ENCODE measurements at places on chromosomes 1 and 21.
A peak's percentile ranks its signal among the peaks of the same experiment; 100 is the strongest.

DNA sequence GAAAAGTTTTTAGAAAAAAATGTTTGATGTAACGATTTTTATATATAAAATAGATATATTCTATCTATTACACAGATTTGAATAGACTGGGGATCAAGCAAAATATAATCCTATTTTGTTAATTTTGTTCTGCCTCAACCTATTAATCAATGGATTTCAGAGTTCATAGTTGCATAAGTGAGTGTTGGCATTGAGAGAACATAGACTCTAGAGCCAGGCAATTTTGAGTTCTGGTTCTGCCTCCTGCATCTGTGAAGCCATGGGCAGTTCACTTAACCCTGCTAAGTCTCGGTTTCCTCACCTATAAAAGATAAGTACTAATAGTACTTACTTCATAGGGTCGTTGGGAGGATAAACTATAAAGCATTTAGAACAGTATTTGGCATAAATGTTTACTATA, 13.6 kb upstream of the PKN2 start:
- DNase-seq: no peak

GRCh38 chr1:178563099-178563820, 50.4 kb downstream of the TEX35 start:
- no peak for DNase-seq

- DNase-seq: peak; percentile 65
Measured at GRCh38 chr1:109821831-109822745, 58.4 kb upstream of the EPS8L3 start.

GRCh38 chr21:14878971-14879370, 185.8 kb downstream of the NRIP1 start:
- no peak for DNase-seq

GRCh38 chr1:201531551-201532425, 7.1 kb upstream of the NAV1 start:
- DNase-seq: no peak

GRCh38 chr1:6509220-6509918, 17.9 kb upstream of the PLEKHG5 start:
- no peak for DNase-seq
